ENCODE measurements at places on chromosomes 16 and 17. TPM values are rescaled to one million over a fixed set of nuclear protein-coding genes. Genes with fewer than 3 reads are reported as not detected.

The MEFV gene
- not detected for total RNA-seq

The PPL gene
- 2.6 TPM for total RNA-seq

The ZG16 gene
- not detected for total RNA-seq

The TBC1D26 gene
- not detected for total RNA-seq

The KIAA0753 gene
- 16.5 TPM for total RNA-seq

The CLEC18A gene
- total RNA-seq: 0.10 TPM

The ITGAX gene
- 1.3 TPM for total RNA-seq

The MYH1 gene
- not detected for total RNA-seq

The JPH3 gene
- 1.9 TPM for total RNA-seq

The PSMB3 gene
- 394 TPM for total RNA-seq

The MMP2 gene
- total RNA-seq: 13.8 TPM

The MPDU1 gene
- total RNA-seq: 132 TPM

The SLC26A11 gene
- 16.2 TPM for total RNA-seq

The CLEC19A gene
- total RNA-seq: 0.17 TPM

The OGFOD3 gene
- 25.8 TPM for total RNA-seq

The CALCOCO2 gene
- total RNA-seq: 68.9 TPM

The FOXF1 gene
- total RNA-seq: not detected

The GNG13 gene
- total RNA-seq: not detected

The AOC2 gene
- total RNA-seq: 2.2 TPM

The FMNL1 gene
- total RNA-seq: 31.1 TPM

The ELMO3 gene
- total RNA-seq: 1.3 TPM

The ZNF597 gene
- 1.2 TPM for total RNA-seq

The MYCBPAP gene
- 0.45 TPM for total RNA-seq

The APOH gene
- total RNA-seq: 5.4 TPM

The SLC13A2 gene
- 0.06 TPM for total RNA-seq

The HS3ST2 gene
- 0.04 TPM for total RNA-seq

The XPO6 gene
- total RNA-seq: 94.2 TPM

The CNTNAP1 gene
- 6.3 TPM for total RNA-seq

Data from A549 treated with DMSO at 1 μM for 4 hours (cell line).